ENCODE measurements at places on chromosomes 5 and 9. TPM values are rescaled to one million over a fixed set of nuclear protein-coding genes. Genes with fewer than 3 reads are reported as not detected.
A peak's percentile ranks its signal among the peaks of the same experiment; 100 is the strongest.

- DNase-seq: no peak
Observed at GRCh38 chr5:164224772-164225171, 719.4 kb downstream of the MAT2B start.

DNA sequence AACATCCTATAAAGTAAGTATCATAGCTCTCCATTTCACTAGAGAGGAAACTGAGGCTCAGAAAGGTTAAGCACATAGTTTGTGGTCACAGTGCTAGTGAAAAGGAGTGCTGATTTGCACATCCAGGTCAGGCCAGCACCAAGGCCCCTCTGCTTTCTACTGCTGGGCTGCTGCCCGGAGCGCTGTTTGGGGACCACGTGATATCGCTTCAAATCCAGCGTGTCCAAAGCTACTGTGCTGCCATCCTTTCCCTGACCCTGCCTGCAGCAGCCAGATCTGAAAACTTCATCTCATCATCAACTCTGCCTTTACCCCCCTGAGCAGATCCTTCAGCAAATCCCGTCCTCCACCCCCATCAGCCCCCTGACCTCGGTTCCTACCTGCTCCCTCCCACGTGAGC is 40.7 kb upstream of the AKNA start:
- no peak for DNase-seq

DNA sequence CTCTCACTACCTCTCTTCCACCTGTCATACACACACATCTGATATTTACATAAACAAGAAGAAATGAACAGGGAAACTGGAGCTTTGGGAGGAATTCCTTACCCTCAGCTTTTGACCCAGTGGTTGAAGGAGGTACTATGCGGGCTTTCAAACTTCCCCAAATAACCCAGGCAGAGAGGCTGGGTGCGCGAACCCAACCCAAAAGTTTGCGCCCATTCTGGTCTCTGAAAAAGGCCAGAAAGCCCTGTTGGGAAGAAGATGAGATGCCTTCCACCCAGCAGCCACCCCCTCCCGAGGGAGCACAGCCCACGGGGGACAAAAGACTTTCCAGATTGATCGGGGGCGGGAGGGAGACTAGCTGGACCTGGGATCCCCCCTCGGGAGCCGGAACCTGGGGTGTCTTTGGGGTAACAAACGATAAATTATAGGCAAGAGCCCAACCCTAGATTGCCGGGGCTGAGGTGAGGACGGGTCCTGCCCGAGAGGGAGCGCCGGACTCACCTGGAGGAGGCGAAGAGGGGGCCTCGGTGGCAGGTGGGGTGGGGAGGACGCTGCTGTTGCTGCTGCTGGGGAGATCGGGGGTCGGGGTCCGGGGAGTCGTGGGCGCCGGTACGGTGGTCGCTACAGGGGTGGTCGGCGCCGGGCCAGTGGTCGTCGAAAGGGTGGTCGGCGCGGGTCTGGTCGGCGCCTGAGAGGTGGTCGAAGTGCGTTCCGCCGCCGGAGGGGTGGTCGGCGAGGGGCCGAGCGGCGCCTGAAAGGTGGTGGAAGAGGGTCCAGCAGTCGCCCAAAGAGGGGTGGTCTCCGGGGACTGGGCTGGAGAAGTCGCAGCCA is 798 bp downstream of the MEGF9 start:
- no peak for DNase-seq

DNA sequence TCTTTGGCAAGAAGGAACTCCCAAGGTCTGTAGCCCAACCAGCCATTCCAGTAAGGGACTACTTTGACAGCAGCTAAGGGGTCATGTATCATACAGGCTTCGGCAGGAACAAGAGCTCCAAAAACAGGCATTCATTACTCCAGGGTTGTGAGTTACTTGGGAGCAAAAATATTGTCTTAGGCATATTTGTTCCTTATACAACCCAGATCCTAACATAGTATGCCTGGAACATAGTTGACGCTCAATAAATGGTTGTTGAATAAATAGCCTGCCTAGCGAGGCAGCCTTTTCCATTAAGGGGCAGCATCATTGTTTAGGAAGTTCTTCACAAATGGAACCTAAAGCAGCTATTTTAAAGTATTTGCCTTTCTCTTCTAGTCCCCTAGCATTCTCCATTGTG is 35.8 kb upstream of the FER start:
- no peak for DNase-seq

DNA sequence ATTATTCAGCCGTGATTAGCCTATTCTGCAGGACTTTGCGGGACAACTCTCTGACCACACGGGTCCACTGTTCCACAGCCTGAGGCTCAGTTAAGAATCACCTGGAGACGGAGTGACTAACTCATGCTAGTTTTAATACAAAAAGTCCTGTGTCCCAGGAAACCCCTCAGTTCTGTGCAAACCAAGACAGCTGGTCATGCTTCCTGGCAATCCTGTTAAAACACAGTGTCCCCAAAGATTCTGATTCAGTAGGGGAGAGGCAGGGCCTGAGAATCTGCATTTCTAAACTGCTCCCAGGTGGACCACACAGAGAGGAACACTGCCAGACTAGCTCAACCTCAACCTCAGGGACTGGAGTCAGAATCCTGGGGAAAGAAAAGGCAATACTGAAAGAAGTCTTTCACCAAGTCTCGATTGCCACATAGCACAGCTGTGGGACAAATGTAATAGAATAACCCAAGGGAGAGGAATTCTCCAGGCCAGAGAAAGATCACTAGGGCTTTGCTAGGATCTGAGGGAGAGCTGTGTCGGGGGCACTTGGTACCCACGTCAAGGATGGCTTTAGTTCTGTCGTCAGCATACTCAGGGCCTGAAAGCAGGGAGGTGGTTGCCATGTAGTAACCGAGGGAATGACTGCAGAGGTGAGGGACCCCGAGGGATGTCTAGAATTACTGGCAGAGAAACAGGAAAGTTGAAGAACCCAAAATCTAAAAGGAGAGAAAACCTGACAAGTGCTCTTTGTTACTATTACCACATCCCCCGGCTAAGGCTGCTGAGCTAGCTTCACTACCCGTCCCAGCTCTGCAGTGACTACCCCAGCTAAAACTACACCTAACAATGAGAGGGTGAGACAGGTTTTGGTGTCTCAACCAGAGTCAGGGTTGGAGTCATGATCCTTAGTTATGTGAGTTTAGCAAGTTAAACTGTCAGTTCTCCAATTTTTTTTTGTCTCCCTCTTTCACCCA is 8.6 kb downstream of the SUSD1 start:
- DNase-seq: no peak

The PLEKHG4B gene
- 0.60 TPM for total RNA-seq

DNA sequence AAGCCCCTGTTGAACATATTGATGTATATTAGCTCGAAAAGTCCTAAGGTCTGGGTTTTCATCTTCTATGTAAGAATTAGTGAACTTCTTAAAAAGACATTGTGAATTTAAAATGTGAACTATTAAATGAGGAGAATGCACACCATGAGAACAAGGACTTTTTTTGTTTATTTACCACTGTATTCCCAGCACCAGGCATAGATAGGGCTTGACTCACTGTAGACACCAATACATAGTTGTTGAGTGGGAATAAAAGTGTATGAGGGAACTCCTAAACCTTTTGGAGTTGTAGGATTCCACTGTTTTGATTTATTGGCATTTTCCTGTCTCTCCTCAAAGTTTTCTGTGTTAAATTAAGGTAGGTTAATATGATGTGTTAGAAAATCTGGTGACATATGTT is 40.3 kb downstream of the NNT start:
- DNase-seq: no peak

DNA sequence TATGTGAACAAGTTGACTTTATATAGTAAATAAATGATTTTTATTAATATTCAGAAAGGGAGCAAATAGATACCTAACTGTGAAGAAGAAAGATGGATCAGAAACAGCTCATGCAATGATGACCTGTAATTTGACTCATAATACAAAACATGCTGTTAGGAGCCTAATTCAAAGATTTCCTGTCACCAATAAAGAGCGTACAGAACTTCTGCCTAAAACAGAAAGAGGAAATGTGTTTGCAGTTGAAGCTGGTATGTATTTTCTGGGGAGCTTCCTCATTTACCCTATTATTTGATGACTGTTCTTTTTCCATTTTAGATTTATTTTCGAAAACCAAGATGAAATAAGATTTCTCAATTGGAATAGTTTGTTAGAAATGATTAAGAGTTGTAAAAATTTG is 11.4 kb downstream of the YTHDC2 start:
- no peak for DNase-seq

The GDF9 gene
- 0.24 TPM for total RNA-seq

GRCh38 chr5:171549274-171549673 is 129.8 kb downstream of the FGF18 start:
- DNase-seq: no peak

GRCh38 chr9:69945671-69946141 is 97.9 kb upstream of the MAMDC2 start:
- peak; percentile 29 for DNase-seq

DNA sequence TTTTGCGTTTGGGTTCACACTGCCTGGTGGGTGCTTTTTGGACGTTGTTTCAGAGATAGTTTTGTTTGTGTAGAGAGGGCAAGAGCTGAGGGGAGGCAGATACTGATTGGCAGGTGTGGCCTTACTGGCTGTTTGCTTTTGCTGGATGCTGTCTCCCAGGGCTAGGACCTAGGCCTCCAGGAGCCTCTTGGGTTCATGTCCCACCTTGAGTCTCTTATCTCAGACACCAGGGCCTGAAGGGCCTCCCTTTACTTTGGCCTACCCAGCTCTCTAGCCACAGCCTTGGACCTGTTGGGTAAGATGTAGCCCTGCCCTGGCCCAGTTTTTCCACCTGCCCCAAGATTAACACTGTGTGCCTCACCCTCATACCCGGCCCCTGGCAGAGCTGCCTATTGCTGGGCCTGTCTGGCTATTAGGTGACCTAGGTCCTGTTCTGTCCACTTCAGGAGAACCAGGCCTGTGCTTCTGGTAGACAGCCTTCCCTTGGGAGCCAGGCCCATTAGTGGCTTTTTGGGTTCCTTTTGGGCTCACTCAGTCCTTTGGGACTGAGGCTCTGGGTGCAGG is 13.4 kb downstream of the PTPA start:
- no peak for DNase-seq

The SPINK4 gene
- not detected for total RNA-seq

DNA sequence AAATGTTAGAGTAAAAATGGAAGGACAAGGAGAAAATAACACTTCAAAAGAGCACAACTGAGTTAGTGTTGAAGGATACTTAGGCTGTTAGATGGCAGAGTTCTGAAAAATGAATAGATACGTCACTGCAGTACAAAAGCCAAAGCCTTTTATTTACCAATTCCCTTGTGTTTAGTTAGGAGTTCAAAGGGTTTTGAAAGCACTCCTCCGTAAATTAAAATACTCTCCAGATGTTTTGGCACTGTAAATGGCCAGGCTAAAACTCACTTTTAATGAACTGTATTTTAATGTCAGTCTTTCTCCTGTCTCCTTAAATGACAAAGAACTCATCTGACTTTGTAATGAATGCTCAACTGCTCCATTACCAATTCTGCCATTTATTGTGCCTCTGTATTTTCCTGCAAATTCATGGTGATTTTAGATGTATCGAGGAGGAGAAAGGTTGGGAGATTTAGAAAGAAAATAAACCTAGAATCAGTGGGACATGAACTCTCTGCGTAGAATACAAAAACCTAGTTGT is 1727.2 kb downstream of the MAT2B start:
- no peak for DNase-seq

GRCh38 chr5:57452885-57453284 is 29.7 kb downstream of the ACTBL2 start:
- no peak for DNase-seq

DNA sequence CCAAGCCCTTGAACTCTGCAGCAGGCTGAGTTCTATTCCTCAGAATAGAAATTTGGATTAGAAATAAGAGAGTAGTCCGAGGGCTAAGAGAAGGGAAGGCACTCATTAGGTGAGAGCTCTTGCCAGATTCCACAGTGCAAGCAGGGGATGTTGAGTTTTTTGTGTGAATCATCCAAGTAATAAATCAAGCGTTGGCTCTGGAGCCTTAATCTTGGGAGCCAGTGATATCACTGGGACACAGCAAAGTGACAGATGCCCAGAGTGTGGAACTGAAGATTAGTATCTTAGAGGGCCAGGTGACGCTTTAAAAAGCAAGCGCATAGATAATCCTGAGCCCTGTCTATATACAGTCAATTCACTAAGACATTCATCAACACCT is 60.3 kb downstream of the FOXD1 start:
- DNase-seq: no peak

GRCh38 chr5:5209089-5209488 is 69.0 kb downstream of the ADAMTS16 start:
- no peak for DNase-seq

The IL4 gene
- total RNA-seq: not detected

The CLIC3 gene
- total RNA-seq: 3.0 TPM

GRCh38 chr5:24547132-24547531 is 97.6 kb downstream of the CDH10 start:
- no peak for DNase-seq

DNA sequence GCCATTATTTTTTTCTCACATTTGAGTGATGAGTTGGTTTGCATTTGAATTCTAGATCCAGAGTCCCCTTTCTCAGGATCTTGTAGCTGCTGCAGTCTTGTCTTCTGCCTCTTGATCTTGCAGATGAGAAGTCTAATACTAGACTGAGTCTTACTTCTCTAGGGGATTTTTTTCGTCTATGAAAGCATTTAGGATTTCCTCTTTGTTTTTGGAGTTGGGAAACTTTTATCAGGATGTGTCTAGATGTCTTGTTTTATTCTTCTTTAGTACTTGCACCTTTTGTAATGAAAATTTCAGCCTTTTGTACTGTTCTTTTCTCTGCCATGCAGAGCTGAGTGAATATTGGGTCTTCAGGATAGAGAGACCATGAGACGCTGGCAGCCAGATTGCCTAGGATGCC is 65.4 kb downstream of the ZNF618 start:
- DNase-seq: no peak

The C9orf57 gene
- total RNA-seq: not detected

DNA sequence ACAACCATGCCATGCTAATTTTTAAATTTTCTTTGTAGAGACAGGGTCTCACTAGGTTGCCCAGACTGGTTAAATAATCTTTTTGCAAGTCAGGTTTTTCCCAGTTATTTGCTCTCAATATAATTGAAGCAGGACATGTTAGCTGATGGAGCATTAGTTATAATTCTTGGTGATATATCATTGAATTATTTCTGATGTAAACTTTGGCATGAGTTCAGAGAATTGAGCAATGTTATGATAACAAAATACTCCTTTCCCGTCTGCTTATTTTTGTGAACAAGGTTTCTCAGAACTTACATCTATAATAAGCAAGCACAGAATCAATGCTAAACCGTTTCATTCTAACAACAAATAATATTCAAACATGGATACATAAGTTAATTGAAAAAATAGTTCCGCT is 37.8 kb downstream of the BHMT start:
- DNase-seq: no peak

- no peak for DNase-seq
Observed at GRCh38 chr9:111389406-111389805, 59.4 kb upstream of the OR2K2 start.

The STARD4 gene
- 27.3 TPM for total RNA-seq

DNA sequence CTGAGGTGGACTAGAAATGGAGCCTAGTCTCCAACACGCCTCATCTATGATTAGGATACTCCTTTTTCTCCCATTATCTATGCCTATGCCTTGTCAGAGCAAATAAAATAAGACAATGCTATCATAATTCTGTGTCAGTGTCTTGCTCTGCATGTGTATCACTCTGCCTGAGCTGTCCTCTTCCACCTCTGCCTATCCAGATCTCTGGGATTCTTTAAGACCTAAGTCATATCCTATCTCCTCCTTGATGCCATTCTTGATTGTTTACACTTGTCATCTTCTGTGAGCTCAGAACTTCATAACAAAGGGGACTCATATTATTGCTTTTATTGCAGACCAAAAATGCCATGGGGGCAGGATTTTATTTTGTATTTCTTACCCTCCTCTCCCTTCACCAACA is 351.2 kb upstream of the C9orf72 start:
- no peak for DNase-seq

The PTPA gene
- 43.4 TPM for total RNA-seq

- DNase-seq: no peak
Observed at GRCh38 chr5:142366007-142366406, 41.2 kb upstream of the SPRY4 start.

Data from omental fat pad (tissue), 4 donors.